ENCODE measurements at places on chromosomes 7 and 10. TPM values are rescaled to one million over a fixed set of nuclear protein-coding genes. Genes with fewer than 3 reads are reported as not detected.

The PLPP4 gene
- 0.13 TPM for total RNA-seq

The LEP gene
- under 0.01 TPM for total RNA-seq

The SEC61G gene
- total RNA-seq: 214 TPM

The PPIA gene
- 1,178 TPM for total RNA-seq

- DNase-seq: no peak
Measured at GRCh38 chr10:71534568-71535194, 138.0 kb downstream of the CDH23 start.

- no peak for DNase-seq
Measured at GRCh38 chr7:155482511-155483183, 24.7 kb downstream of the EN2 start.

DNA sequence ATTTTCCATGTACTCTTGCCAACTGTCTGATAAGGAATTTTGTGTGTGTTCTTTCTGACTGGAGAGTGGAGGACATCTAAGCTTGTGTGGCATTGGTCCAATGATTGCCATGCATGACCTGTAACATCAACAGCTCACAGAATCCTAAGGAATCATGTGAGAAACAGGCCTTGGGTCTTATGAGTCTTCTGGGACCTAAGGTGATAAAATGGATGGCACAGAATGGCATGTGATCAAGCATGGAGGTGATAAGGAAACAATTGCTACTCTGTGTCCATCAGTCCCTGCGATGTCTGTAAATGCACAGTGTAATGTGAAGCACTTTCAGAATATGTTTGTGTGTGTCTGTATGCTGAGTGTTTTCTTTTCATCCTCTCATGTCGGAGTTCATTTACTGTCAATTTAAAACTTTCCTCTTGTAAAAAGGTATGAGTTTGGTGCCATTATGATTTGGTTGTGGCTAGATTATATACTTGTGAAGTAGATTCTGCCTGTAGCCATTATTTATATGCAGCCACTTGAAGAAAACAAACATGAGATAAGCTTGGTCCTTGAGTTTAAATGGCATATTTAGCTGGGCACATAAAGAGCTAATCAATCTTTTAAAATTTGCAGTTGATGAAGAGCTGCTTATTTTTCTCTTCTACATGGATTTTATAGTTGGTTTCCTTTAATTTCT is 127.5 kb downstream of the VPS50 start:
- no peak for DNase-seq

DNA sequence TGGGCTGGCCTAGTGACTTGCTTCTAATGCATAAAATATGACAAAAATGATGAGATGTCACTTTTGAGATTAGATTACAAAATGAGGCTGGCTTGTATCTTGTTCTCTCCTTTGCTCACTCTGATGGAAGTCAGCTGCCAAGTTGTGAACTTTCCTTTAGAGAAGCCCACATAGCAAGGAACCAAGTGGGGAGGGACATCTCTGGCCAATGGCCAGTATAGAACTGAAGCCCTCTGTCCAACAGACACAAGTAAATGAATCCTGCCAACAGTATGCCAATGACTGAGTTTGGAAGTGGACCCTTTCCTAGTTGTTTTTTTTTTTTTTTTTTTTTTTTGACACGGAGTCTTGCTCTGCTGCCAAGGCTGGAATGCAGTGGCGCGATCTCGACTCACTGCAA is 3.3 kb downstream of the ZC3HC1 start:
- DNase-seq: no peak

- DNase-seq: no peak
Measured at GRCh38 chr7:19617901-19618300, 90.9 kb downstream of the POLR1F start.
